ENCODE measurements at places on chromosomes 1 and 21.

GRCh38 chr1:61270107-61270506, 187.7 kb downstream of the NFIA start:
- no peak for DNase-seq

DNA sequence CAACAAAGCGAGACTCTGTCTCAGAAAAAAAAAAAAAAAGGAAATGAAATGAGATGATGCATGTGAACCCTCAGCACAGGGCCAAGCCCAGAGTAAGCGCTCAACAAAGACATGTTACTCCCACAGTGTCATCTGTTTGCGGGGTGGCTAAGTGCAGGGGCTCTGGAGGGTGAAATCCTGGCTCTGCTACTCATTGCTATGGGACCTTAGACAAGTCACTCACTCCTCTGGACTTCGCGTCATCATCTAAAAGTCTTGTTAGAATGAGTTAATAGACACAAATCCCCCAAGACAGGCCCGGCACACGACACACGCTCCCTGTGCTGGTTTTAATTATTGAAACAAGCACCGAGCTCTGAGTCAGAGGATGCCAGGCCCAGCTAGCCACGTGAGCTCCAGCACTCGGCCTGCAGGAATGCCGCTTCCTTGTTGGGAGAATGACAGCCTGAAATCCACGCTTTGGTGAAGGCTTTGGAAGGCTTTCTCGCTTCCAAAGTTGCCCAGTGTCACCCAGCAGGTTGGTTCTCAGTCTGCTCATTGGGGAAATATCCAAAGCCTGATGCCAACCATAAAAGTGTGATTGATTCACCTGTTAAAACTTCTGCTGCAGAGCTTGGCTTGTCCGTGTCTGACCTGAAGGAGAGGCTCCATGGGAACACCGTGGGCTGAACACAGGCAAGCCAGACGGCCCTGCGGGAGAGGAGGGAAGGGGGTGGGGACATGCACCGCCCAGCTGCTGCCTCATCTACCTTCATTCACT, 36.7 kb upstream of the TARDBP start:
- no peak for DNase-seq

- no peak for DNase-seq
These were observed 165.3 kb downstream of the GRIK3 start for GRCh38 chr1:36869054-36869453.

DNA sequence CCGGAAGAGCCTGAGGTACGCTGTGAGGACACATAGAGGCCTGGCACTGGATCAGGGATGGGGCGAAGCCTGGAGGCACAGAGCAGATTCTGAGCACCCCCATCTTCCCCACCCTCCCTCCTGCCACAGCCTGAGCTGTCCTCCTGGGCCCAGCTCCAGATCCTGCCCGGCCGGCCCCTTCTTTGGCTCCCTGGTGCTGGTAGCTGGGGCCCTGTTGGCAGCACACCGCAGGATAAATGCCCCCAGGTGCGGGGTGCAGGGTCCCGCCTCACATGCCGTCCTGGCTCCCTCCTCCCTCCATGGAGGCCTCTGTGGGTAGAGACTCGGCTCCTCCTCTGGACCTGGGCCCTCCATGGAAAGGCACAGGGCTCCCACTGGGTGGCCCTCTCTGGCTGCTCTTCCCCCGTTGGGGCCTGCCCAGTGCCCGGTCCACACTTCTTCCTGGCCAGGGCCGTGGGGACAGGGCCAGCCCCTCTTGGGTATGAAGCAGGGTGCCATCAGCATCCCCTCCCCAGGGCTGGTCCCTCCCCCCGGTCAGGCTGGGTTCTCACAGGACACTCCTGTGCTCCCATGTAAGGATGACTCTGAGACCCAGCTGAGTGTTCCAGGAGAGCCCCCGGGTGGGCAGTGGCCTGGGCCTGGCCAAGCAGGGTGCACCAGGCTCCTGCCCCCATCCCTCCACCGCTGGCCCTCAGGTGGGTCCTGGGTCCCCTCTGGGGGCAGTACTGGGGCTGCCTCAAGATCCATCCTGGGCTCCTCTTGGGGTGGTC, 1.1 kb upstream of the OBSCN start:
- DNase-seq, result no peak

- no peak for DNase-seq
These were observed 4.7 kb downstream of the MYSM1 start for GRCh38 chr1:58695206-58695605.

GRCh38 chr1:171654201-171654941, 1.9 kb upstream of the MYOC start:
- no peak for DNase-seq

DNA sequence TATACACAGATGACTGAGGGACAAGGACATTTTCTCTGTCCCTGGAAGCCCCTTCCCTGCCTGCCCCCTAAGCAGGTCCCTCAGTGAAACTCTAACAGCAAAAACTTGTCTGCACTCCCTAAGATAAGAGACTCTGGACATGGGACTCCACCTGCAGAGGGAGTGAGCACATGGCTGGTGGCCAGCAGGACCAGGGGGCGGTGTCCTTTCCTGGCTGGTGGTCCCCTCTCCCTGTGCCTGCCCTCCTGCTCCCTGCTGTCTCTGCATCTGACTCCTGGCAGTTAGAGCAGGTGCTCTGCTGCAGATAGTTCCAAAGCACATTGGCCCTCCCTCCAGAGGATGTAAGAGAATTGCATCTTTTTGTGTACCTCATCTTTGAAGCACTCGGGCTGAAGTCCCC, 215.5 kb downstream of the GRIK3 start:
- no peak for DNase-seq

DNA sequence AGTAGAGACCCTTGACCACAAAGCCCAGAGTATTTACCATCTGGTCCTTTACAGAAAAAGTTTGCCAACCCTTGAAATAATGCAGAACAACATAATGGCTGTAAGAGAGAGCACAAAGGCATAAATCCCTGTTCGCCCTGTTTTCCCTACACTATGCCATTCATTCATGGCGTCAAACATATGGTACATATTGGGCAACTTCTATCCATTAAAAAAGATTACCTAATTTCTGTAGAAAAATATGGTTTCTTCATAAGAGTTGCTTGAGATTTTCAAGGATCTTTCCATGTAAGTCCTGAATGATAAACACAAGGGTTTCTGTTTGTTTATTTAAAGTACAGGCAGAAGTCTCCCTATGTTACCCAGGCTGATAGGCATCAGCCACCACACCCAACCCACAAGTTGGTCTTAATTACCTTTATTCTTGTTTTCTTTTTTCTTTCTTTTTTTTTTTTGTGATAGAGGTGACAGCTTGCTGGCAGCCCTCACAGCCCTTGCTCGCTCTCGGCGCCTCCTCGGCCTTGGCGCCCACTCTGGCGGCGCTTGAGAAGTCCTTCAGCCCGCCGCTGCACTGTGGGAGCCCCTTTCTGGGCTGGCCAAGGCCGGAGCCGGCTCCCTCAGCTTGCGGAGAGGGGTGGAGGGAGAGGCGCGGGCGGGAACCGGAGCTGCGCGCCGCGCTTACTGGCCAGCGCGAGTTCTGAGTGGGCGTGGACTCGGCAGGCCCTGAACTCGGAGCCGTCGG, 68.3 kb upstream of the NR5A2 start:
- no peak for DNase-seq

- no peak for DNase-seq
These were observed 665 bp downstream of the DAB1 start for GRCh38 chr1:57423135-57423655.

GRCh38 chr21:36132696-36133095, 2.2 kb upstream of the CBR3 start:
- DNase-seq, result no peak

GRCh38 chr21:35478161-35479064, 429.3 kb upstream of the RUNX1 start:
- DNase-seq, result no peak

DNA sequence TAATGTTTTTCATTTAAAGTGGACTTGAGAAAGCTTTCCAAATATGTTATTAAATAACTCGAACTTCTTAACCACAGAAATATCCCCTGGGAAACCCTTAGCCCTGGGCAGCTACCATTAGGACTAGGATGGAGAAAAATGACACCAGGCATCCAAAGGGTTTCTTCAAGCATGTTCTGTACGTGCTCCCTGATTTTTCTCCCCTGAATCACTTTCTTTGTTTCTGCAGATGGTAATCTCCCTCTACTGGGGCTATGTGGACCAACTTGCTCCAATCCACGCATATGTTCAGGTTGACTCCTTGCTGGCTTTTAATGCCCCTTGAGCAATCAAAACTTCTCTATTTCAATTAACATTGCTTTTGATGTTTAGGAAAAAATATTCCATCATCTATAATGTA, 312.7 kb upstream of the C1orf87 start:
- no peak for DNase-seq

DNA sequence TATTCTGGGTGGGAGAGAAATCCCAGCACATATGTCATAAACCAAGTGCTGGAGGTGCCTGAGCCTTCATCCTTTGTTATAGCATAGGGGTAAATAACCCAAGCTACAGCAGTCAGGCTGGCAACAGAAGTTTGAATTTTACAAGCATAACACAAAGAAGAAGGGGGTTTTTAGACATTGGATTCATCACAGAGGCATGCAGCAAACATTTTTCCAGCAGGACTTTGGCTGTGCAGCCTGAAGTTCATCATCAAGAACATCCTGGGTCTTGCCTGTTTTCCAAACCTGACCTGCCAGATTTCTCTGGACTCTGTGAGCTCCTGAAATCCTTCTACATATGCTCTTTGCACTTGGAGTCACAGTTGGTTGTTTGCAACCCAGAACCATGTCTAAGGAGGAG, 16.2 kb downstream of the PTGER3 start:
- DNase-seq, result no peak

DNA sequence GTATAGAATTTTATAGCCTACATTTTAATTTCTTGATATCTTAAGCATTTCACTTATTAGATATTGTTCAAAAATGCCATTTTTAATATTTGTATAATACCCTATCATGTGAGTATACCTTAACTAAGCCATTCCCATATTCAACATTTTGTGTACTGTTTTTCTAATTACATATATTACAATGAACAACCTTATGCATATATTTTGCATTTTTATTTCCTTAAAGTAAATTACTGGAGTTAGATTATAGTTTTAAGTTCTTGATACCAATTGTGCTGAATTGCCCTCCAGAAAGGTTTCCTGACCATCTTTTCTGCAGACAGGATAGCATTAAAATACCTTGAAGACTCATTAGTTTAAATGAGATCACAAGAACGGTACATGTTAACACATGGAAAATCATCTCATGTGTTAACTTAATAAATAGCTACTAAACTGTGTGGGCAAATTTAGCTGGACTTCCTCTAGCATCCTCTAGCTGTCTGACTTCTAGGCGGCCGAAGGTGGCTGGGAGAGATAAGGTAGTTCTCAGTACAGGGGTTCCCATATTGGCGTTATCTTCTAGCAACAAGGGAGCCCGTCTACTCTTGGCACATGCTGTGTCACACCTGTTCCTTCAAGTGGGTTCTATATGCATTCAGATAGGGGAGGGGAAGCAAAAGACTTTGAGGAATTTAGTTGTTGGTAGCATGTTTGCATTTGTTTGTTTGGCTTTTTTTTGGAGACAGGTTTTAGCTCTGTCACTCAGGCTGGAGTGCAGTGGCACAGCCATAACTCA, 8.9 kb downstream of the DCLRE1B start:
- no peak for DNase-seq

GRCh38 chr1:229027622-229028182, 243.2 kb upstream of the RAB4A start:
- no peak for DNase-seq

GRCh38 chr1:222927031-222927430, 112.2 kb downstream of the DISP1 start:
- DNase-seq, result no peak

DNA sequence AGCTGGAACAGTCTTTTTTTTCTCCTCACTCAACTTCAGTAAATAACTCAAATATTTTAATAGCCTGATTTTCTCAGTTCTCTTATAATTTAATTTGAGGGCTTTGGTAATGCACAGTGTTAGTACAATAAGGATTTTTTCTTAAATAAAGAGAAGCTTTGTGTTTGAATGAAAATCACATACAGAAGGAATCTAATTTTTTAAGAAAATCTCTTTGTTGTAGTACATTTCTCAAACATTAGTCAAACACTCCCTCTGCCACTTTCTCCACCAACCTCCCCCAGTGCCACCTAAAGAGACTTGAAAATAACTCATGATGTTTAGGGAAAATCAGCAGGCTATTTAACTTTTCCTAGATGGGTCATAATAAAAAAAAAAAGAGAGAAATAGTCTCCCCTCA, 42.3 kb upstream of the ACP6 start:
- no peak for DNase-seq

- no peak for DNase-seq
These were observed 223.2 kb upstream of the C1orf87 start for GRCh38 chr1:60296794-60297193.

GRCh38 chr21:42113926-42114409, 42.9 kb downstream of the UMODL1 start:
- DNase-seq, result no peak

DNA sequence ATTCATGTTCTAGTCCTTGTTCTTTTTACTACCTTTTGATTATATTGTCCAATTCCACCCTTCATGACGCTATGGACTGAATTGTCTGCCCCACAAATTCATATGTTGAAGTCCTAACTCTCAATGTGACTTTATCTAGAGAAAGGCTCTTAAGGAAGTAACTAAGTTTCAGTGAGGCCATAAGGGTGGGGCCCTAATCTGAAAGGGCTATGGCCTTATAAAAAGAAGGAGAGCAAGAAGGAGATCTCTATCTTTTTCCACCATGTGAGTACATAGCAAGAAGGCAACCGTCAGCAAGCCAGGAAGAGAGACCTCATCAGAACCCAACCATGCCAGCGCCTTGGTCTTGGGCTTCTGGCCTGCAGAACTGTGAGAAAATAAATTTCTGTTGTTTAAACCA, 95.9 kb downstream of the HIVEP3 start:
- DNase-seq, result no peak

DNA sequence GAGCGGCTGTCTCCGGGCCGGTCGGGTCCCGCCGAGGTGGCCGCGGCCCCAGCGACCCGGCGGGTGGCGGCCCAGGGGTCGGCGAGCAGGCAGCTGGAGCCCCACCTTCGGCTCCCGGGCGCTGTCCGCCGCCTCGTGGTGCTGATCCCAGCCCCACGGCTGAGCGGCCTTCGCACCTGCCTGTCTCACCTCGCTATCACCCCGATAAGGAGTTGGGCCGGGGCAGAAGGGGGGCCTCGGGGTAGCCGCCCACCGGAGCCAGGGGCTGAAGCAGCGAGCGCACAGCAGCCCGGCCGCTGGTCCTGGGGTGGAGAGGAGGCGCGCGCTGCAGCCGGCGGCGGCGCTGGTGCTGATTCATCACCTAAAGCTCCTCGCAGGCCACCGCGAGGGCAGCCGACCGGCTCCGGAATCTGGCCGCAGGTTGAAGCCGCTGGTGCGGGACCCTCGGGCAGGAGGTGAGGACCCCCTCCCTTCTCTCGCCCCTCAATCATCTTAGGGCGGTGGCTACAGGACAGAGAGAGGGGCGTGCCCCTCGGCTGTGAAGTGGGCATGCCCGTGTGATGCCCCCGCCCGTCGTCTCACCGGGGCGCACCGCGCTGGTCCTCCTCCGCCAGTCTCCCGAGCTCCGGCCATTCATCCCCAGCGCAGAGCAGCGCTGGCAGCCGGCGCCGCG, 575 bp downstream of the TRIM67 start:
- no peak for DNase-seq

GRCh38 chr1:160664573-160665051, 17.8 kb upstream of the SLAMF1 start:
- DNase-seq, result no peak

GRCh38 chr1:94124538-94124937, 3.6 kb upstream of the ABCA4 start:
- no peak for DNase-seq
